NCI-H2081 (cell line): ENCODE measurements at places on chromosomes 11 and 22.

- no peak for DNase-seq
Observed at GRCh38 chr11:105458071-105458470, 151.8 kb upstream of the GRIA4 start.

DNA sequence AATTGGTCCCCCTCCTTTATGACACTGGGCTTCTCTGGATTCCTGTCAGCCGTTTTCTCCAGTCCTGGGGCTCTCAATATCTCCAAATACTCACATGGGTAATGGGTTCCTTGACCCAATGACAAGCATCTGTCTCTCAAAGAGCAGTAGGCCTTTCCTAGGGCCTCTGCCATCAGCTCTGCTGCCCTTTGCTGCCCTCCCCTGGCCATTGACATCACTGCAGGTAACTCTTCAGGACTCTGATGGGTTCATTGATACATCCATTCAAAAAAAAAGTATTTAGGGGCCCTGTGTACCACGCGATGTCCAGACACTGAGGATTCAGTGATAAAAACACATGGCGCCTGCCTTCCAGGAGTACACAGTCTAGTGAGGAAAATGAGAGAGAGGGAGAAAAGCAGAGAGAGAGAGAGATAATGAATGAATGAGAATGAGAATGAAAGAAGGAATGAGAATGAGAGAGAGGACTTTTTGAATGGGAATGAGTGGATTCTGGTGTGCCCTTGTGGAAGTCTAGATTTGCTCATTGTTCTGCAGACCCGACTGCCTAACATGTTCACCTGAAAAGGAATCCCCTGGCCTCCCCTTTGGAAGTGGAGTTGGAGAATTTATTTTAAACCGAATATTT, 42.6 kb upstream of the OLFML1 start:
- DNase-seq: peak; percentile 32

GRCh38 chr11:14973621-14974514, 1.7 kb upstream of the CALCA start:
- no peak for DNase-seq

- DNase-seq: no peak
Observed at GRCh38 chr22:38497869-38498268, 8.2 kb downstream of the DDX17 start.

- DNase-seq: no peak
Observed at GRCh38 chr11:133930767-133931448, 25.9 kb downstream of the IGSF9B start.

DNA sequence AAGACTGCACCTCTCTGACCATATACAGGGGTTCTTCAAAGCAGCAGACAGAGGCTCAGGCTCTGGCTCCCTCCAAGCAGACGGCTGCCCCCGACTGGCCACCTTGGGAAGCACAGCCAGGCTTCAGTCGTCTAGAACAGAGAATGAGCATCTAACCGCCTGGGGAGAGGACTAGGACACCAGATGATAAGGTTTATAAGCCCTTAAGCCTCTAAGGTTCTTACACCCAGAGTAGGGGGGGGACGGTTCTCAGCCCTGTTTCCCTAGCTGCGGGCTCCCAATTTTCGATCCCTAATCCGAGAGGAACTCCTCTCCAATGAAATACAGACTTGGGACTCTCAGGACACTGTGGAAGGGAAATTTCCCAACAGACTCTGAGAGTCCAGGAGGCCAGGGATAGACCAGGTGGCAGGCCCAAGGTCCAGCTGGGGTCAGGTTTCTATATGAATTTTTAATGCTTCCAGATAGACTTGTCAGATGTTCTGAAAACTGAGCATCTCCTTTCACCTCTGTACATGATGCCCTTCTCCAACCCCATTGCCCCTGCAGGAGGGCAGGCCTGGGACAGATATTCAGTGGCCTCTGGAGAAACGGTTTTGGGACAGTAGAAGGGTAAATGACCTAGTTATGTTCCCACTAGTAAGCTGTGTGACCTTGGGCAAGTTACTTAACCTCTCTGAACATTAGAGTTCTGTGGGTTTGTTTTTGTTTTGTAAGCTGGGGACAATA, 20.2 kb downstream of the RTN4RL2 start:
- DNase-seq: peak; percentile 4

- DNase-seq: no peak
Observed at GRCh38 chr11:63814383-63814736, 1.1 kb downstream of the SPINDOC start.

DNA sequence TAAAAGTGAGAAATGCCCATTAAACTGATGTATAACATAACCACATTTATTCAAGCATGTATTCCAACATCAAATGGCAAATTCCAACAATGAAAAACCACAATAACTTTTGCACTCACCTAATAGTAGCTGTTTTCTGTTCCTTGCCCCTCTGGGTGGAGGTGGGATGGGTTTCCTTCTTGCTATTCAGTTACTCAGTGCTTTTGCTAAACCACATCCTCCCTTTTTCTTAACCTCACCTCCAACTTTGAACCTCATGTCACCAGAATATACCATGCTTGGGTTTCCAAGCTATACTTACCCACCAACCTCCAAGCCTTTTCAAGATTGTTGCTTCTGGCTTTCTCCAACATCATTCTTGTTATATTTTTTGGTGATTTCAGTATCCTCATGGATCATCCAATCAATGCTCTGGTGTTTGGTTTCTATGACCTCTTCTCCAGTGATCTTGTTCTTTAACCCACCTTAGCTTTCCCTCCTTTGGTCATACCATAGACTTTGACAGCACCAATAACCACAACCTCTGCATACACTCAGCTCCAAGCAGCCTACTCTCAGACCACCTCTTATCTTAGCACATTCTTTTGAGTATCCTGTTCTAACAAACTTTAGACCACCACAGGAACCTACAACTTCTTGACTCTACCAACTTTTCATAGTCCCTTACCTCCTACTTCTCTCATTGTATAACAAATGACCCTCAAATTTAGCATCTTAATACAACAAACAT, 3.2 kb upstream of the CCDC15 start:
- DNase-seq: no peak

DNA sequence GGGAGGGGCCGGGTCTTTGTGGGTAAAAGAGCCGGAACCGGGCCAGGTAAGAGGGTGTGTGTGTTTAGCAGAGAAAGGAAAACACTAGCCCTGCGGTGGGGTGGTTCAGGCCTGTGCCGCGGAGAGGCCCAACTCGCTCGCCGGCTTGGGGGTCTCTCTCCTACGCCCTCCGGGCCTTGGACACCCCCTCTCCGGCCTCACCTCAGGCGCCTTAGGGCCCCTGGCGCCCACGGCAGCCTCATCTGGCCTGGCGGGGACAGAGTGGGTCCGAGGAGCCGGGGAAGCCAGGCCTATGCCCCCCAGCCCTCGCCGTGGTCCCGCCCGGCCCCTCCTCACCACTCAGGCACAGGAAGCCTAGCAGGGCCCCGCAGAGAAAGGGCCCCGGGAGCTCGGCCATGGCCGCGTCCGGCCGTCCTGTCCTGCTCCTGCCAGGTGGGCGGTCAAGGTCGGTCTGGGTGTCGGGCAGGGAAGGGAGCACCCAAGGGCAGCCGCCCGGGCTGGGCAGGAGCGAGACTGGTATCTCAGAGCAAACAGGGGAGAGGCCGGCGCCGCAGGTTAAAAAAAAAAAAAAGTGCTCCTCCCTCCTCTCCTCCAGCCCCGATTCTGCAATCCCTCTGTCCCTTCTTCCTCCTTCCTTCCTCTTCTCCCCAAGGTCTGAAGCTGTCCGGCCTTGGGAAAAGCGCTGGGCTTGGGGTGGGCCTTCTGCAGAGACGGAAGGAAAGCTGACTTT, at the start of gene VSIG2:
Gene VSIG2 (minus strand): TSS at position 515 of the 730 bp plus-strand sequence. CDS start 118 bp downstream, at position 397.
- DNase-seq: no peak

DNA sequence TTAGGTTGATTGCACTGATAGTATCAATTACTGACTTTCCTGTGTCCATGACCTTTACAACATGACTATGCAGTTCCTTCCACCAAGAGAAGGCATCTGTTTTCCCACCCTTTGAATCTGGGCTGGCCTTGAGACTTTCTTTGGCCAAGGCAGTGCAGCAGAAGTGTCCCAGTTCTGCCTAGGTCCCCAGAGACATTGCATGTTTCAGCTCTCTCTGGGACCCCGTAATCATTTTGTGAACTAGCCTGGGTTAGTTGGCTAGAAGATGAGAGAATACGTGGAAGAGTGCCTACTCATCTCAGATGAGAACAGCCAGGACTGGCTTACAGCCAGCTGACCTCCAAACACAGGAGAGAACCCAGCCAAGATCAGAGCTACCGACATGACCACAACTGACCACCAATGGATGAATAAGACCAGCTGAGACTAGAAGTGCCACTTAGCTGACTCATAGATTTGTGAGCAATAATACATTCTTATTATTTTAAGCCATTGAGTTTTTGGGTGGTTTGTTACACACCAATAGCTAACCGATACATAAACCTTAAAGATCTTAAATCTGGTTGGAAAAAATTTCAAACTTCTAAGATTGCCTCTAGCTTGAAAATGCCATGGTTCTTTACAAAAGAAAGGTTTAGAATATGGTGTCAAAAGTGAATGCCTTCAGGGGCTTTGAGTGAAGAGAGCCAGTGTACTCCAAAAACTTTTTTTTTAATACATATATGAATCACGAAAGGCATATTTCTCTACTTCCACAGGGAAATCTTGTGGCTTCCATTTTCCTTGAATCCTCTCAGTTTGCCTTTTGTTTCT, 145.2 kb downstream of the FBXO7 start:
- DNase-seq: no peak

DNA sequence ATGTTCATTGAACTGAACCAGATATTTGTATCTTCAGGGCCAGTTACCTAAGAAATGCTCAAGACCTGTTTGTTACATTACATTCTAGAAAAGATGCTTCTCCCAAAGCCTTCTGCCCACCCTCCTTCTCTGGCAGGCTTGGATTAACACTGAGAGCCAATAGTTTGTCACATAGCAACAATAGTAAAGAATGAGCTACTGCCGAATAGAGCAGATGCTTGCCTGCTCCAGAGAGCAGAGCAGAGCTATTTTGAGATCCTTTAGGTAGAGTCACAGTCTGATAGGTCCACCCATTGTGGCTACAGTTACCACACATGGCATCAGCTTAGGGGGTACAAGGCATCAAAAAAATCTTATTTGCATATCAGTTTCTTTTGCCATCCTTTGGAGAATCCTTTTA, 13.5 kb upstream of the EP300 start:
- DNase-seq: no peak

DNA sequence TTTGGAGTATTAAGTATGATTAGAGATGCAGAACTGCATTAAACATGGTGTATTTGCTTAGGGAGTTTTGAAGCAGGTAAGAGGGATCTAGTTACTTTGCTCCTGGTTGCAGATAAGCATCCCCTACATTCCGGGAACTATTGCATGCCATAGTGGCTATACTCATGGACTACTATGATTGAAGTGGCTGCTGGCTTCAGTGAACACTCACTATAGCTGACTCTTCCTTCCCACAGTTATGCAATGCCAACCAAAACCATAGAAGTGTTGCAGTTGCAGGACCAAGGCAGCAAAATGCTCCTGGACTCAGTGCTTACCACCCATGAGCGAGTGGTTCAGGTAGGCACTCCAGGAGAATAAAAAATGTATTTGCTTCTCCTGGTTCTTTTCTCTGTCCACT, 17.0 kb downstream of the COA4 start:
- DNase-seq: no peak

DNA sequence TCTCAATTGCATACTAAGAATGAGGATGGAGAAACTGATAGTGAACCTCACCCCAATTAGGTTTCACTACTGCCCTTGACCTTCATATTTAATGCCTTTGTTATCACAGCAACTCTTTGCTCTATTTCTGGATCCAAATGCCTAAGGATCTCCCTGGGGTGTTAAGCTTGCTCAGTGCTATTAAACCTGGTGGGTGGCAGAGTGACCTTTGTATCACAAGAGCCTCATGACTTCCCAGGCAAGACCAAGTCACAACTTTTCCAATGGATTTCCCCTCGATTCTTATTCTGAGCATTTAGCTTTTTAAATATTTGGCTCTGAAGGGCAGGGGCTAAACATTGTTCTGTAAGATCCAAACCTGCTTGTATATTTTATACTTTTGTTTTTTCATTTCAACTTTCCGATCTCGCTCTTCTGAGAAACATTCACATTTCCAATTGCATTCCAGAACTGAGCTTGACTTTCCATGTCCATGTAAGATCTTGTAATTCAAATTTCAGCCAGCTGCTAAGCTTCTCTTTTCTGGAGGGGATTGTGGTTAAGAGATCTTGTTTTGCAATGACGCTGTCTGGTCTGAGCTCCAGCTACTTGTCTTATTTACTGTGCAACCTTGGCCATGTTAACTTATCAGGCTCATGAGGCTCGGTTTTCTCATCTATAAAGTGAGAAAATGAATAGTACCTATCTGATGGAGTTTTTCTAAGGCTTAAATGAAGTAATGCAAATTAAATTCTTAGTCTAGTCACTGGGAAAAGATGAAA, 6.4 kb upstream of the EHF start:
- DNase-seq: no peak

DNA sequence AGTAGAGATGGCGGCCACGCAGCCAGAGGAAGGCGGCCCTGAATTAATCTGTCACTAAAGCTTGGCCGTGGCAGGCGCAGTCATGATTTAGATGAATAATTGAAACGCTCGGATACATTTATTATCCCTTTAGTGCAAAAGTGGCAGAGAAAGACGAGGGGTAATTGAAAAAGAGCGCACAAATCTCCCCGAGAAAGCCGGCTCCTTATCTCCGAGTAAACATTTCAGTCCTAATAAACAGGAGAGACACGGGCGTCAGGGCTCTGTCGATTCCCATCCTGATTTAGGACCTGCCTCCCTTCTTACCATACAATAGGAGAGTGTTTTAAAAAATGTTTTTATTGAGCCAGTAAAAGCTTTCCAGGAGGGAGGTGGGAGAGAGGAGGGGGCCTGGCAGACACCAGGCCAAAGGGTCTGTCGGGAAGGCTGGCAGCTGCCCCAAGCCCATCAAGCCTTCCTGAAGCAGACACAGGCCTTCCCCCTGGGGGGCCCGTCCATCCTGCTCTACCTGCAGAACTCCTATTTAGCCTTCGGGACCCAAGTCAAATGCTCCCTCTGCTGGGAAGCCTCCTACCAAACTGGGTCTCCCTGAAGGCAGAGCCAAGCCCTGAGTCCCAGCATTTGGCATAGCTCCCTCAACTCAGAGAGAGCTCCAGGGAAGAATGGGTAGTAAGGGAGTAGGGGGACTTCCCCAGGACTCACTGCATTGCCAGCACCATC, 22.8 kb downstream of the OTUB1 start:
- no peak for DNase-seq

DNA sequence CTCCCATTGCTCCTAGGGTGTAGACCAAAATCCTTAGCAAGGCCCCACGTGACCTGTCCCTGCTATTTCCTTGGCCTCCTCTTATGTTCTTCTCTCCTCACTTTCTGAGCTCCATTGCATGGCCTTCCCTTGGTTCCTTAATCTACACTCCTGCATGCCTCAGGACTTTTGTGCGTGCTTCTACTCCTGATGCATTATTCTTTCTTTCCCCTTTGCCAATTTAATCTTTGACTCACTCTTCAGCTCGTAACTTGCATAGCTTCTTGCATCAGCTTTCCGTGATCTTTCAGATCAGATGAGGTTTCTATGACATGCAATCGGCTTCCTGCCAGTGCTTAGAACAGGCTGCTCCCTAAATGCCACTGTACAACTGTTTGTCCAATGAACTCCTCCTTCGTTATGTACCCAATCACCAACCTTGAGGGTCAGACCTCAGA, 261.6 kb upstream of the CADM1 start:
- no peak for DNase-seq
